Nucleus accumbens (tissue), 56 donors: ENCODE measurements at places on chromosomes 2 and 18.
A peak's percentile ranks its signal among the peaks of the same experiment; 100 is the strongest.

GRCh38 chr2:127611076-127611925 is 34.7 kb upstream of the GPR17 start:
- DNase-seq, result no peak

GRCh38 chr18:1922066-1922465 is 649.2 kb downstream of the METTL4 start:
- DNase-seq, result no peak

DNA sequence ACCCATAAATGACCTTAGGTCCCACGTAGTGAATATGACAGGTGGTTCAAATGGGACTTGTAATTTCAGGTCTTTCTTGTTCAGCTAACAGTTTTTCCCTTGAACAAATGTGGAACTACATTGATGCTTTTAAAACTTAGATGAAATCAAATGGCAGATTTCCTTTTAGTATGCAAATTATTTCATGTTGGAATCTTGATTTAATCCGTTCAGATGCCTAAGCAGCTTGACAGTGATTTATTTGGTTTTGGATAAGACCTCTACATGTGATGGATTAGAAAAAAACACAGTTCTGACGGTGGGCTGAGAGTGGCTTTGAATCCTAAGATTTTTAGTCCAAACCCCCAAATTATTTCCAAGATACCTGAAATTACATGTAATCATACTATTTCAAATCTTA is 16.9 kb downstream of the SCYGR4 start:
- no peak for DNase-seq

DNA sequence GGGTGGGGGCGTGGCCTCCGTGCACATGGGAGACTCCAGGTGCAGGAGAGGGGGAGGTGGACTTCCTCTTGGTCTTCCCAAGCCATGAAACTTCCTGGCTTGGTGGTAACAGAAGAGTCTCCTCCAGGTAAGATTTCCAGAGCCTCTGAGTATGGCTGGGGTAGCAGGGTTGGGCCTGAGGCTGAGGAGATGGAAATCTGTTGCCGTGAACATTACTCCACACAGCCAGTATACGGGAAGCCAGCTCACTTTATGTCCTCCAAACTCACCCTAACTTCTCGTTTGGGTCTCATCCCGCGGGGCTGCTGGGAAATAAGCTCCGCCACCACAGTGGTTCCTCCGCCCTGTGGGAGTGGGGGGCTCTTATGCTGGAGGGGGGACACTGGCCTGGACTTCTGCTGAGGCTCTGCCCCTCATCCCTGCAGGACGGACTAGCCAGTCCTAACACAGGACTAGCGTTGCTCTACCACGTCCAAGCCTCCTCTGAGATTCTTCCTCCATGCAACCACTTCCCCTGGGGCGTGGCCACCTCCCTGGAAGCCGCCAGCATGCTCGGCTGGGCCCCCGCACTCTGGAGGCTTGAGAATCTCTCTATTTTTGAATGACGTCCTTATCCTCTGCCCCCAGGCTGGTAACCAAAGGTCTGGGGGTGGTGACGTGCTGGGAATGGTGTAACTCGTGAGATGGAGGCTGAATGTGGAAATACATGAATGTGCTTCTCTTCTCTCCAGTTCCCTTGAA is 777 bp upstream of the RAB17 start:
- DNase-seq, result no peak

- no peak for DNase-seq
These were observed 36.9 kb downstream of the EHD3 start for GRCh38 chr2:31270822-31271231.

- DNase-seq, result peak; percentile 9
These were observed 31.8 kb downstream of the TBC1D8 start for GRCh38 chr2:101119431-101119830.

- no peak for DNase-seq
These were observed 128.9 kb upstream of the OTOS start for GRCh38 chr2:240269380-240269779.
